T-helper 1 cell (primary cell): ENCODE measurements at places on chromosomes 6 and 20.

DNA sequence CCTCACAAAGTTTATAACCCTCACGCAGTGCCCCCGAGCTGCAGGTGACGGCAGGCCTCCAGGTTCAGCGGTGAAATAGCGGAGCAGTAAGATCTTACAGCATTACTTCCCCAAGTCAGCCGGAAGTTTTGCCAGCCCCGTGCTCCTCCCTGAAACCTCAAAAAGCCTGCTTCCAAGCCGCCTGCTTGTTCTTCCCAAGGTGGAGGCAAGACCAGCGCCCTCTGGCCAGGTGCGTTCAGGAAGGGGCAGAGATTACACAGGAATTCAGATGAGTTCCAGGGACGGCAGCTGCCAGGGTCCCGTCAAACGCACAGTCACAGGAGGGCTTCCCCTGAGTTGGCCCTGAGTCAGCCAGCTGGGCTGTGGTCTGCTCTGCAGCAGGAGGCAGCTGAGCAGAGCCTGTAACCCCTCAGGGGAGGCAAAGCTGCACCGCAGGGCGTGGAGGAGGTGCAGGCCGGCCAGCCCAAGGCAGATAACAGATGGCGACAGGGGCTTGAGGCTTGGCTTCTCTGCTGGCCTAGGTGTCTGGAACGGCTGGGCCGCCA lies 124.1 kb upstream of the RPS6KA2 start:
- DNase-seq = no peak

DNA sequence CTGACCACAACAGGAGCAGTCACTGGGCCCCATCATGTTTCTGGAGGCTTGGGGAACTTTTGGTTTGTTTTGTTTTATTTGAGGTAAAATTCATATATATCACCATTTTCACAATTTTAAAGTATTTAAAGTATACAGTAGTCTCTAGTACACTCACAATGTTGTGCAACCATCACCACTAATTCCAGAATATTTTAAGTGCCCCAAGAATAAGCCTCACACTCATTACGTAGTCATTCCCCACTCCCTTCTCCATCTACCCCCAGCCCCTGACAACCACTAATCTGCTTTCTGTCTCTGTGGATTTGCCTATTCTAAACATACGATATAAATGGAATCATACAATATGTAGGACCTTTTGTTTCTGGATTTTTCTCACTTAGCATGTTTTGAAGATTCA lies 29.0 kb downstream of the RTN4IP1 start:
- DNase-seq = no peak

DNA sequence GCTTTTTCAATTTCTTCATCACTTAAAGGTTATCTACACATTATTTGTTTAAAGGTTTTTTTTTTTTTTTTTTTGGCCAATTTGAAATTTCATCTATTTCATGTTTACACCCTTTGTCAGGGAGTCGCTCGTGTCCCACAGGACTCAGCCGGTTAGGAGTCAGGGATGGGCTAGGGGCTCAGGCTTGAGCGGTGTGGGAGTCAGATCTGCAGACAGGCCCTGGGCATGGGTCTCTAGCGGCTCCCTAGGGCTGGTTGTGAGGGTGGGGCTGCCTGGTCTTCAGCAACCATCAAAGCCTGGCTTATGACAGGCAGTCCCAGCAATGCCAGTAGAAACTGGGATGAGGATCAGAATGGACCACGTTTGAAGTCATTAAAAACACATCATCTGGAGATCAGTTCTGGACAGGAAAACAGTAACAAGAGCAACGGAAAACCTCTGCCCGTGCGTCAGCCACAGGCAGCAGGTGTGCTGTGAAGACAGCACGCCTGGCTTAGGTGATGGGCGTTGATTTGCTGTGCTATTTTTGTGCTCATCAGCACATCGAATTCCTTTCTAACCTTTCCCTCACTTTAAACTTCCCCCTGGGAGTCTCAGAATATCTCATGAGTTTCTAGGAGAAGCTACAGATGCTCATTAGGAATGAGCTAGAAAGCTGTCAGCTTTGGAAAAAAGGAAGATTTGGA lies 91.3 kb upstream of the MPC1 start:
- no peak for DNase-seq

DNA sequence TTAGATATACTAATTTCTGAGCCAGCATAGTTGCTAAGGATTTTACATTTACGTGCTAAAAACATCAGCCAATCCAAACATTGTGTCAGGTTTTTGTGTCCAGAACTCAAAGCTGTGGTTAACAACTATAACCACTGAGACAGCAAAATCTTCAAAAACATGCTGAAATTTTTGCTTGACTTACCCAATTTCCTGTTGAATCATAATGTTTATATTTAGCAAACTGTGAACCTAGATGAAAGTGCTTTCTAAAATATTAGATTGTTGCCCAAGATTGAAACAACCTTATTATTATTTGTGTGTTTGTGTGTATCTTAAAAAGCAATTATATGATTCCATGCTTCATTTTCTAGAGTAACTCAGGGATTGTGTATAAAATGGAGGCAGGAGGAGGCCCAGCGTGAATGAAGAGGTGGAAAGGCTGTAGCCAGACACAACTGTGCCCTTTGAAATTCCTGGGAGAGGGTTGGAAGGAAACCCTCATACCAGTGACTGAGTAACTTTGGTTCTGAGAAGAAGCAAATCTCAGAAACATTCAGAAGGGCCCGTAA lies 48.0 kb downstream of the ARMC2 start:
- DNase-seq = no peak

DNA sequence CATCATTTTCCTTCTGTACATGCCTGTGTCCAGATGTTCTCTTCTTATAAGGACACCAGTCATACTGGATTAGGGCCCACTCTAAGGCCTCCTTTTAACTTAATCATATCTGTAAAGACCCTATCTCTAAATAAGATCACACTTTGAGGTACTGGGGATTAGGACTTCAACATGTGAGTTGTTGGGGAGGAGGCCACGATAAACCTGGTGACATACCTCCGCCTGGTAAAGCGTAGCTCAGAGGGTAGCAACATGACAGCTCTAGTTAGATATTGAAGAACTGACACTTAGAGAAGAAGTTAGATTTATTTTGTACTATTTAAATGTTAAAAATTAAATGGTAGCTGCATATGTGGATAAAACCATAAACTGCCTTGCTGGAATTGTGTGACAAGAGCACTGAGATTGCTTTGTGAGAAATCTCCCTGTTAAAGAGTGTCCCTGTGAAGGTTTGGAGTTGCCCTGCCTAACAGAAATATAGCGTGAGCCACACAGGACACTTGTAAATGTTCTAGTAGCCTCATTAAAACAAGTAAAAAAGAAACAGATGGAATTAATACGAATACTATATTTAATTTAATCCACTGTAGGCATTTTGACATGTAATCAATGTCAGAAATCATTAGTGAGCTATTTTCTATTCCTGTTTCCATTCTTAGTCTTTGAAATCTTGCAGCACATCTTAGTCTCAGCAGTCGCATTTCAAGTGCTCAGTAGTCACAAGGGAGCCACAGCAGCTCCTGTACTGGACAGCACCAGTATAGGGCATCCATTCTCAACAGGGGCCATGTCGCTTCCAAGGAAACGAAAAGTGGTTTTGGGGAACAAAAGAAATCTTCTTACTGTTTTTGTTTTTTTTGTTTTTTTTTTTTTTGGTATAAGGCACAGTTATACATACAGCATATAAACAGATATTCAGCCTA lies 13.4 kb downstream of the PLCB1 start:
- no peak for DNase-seq

- no peak for DNase-seq
These were observed 70.6 kb upstream of the SOX4 start for GRCh38 chr6:21522797-21523456.

GRCh38 chr6:15387118-15387517 lies 141.2 kb downstream of the JARID2 start:
- DNase-seq = no peak

GRCh38 chr6:33769248-33769821 lies 19.6 kb downstream of the LEMD2 start:
- DNase-seq = no peak

- DNase-seq = no peak
These were observed 140.2 kb upstream of the CARMIL1 start for GRCh38 chr6:25138934-25139415.

DNA sequence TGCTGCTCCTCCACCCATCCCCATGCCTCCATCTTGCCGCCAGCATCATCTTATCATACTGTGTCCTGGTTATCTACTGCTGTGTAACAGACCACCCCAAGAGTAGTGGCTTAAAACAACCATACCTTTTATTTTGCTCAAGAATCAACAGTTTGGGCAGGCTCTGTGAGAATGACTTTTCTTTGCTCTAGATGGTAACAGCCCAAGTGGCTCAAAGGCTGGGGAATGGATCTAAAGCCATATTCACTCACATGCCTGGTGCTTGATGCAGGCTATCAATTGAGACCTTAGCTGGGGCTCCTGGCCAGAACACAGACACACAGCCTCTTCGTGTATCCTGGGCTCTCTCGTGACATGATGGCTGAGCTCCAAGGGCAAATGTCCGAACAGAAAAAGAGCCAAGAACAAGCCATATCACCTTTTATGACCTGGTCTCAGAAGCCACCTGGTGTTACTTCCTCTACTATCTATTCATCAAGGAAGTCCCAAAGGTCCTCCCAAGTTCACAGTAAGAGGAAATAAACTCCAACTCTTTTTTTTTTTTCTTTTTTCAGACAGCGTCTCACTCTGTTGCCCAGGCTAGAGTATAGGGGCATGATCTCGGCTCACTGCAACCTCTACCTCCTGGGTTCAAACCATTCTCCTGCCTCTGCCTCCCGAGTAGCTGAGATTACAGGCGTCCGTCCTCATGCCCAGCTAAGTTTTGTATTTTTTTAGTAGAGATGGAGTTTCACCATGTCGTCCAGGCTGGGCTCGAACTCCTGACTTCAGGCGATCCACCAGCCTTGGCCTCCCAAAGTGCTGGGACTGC lies 159.3 kb upstream of the JARID2 start:
- DNase-seq = no peak

DNA sequence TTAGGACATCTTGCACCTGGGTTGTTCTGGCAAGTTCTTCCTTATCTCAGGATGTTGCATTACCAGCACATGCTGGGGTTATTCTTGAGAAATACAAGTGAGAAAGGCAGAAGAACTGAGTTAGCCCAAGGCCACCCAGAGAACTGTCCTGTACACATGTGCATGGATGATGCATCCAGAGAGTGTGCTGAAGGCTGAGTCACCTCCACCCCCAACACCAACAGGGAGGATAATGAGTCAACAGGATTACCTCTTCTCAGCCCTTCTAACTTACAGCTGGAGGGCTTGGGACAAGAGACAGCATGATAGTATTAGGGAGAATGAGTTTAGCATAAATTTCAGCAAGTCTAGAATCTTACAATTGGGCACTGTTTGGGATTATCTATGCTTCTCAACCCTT lies 8.5 kb downstream of the SCGN start:
- peak; percentile 53 for DNase-seq

- peak; percentile 52 for DNase-seq
These were observed 100.0 kb upstream of the RIPOR2 start for GRCh38 chr6:25035512-25036435.
